ENCODE measurements at places on chromosomes 2 and 18.
A peak's percentile ranks its signal among the peaks of the same experiment; 100 is the strongest.

DNA sequence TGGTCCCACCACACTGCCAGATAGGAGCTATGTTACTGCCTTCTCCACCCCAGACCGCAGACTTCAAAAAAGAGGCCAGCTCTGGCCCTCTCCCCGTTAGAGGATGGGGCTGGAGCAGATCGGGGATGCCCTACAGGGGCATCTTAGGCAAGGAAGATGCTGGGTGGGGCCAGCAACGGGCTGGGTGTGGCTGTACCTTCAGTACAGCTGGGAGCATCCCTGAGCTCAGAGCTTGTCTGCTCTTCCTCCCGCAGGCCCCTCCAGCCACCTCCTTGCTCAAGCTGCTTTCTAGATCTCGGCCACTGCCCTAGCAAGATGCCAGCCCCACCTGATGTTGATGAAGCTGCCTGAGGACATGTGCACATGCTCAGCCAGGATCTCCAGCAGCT lies 9.8 kb downstream of the PTPRN start:
- no peak for DNase-seq

- DNase-seq: peak; percentile 41
Measured at GRCh38 chr18:62523631-62524439, 1.0 kb downstream of the ZCCHC2 start.

GRCh38 chr2:227877421-227878310 lies 6.2 kb downstream of the DAW1 start:
- no peak for DNase-seq

DNA sequence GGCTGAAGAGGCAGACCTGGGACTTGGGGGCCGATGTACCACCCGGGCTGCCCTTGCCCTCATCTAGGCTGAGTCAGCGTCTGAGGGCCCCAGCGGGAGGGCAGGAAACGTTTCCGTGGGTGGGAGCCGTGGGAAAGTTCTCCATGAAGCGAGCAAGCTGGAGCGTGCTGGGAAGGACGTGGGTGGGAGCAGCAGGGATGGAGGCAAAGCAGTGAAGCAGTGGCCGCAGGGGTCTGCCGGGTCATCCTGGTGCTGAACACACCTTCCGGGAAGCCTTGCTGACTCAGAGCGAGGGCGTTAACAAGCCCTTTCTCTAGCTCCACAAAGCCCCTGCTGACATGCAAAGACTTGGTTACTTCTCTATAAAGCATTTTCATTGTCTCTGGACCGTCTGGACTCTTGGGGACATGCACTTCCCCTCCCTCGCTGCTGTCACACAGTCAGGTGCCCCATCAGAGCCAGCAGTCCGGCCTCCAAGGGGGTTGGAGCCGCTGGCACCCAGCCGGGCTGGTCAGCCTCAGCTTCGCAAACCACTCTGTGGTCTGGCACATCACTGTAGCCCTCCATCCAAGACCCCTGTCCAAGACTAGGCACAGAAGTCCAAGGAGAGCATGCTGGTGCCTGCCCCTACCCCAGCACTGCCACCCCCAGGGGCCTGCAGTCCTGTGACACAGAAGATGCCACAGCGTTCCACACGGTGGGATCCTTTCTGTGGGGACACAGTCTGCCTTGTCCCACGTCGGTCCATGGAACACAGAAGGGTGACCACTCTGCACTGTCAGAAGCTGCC lies 115.1 kb upstream of the GPC1 start:
- DNase-seq: no peak

- no peak for DNase-seq
Measured at GRCh38 chr2:11891028-11891427, 144.6 kb downstream of the LPIN1 start.

DNA sequence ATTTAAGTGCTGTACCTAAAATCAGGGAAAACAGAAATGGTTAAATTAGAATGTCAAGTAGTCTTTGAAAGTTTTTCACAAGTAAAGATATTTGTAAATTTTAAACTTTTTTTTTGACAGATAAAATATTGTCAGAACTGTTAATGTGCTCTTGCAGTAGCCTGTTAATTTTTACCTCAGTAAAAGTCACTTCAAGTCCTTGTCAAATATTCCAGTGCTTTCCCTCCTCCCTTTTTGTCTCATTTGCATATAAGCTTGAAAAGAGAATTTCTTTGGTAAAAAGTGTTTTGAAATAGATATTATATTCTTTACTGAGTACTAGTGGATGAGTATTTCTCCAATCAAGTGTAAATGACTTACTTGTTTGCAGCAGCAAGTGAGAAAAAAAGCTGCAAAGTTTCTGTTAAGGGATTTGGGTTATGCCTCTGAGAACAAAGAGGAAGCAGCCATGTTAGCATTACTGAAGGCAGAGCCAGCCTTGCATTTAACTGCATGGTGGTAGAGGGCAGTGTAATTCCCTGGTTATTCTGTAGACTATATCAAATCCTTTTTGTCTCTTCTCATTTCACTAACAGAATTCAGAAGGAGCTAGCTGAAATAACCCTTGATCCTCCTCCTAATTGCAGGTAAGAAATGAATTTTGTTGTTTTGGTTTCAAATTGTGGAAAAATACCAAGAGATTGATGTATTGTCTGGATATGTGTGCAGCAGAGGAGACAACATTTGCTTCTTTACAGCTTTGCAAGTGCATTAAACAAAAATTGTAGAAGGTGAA lies 3.2 kb downstream of the UBE2E3 start:
- no peak for DNase-seq

- DNase-seq: no peak
Measured at GRCh38 chr2:201126308-201127151, 10.6 kb downstream of the CFLAR start.

DNA sequence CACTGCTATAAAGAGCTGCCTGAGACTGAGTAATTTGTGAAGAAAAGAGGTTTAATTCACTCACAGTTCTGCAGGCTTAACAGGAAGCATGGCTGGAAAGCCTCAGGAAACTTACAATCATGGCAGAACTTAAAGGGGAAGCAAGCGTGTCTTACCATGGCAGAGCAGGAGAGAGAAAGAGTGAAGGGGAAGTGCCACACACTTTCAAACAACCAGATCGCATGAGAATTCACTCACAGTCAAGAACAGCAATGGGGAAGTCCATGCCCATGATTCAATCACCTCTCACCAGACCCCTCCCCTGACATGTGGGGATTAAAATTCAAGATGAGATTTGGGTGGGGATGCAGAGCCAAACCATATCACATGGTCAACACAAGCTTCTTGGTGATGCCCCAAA lies 34.7 kb upstream of the CDK5R2 start:
- no peak for DNase-seq

GRCh38 chr2:98483257-98483861 lies 38.7 kb downstream of the INPP4A start:
- no peak for DNase-seq

DNA sequence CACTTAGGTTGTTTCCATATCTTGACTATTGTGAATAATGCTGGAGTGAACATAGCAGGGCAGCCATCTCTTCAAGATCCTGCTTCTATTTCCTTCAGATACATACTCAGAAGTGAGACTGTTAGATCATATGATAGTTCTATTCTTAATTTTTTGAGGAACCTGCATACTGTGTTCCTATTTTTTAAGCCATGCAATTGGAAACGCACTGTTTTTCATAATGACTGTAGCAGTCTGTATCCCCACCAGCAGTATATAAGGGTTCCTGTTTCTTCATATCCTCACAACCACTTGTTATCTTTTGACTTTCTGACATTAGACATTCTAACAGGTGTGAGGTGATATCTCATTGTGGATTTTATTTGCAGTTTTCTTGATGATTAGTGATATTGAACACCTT lies 15.5 kb downstream of the NEURL3 start:
- no peak for DNase-seq

DNA sequence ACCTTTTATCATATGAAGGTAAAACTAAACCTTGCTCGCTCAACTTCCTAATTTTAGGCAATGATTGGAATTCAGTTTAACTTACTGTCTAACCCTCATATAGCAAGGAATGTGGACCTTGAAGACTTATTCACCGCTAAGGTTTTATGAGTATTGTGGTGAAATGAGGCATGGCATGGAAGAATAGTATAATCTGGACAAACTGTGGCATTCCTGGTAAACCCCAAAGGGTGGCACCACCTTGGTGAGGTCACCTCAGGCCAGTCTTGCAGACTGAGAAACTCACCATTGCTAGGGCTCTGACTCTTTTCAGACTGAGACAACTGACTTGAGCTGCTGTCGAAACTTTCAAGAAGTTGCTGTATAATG lies 51.1 kb upstream of the EHBP1 start:
- no peak for DNase-seq

- DNase-seq: no peak
Measured at GRCh38 chr18:54280220-54280569, 10.9 kb downstream of the POLI start.

- DNase-seq: no peak
Measured at GRCh38 chr2:33219850-33220275, 256.6 kb upstream of the RASGRP3 start.

GRCh38 chr2:179233083-179233490 lies 31.5 kb downstream of the SESTD1 start:
- DNase-seq: no peak

- no peak for DNase-seq
Measured at GRCh38 chr2:98504381-98505109, 59.9 kb downstream of the INPP4A start.

DNA sequence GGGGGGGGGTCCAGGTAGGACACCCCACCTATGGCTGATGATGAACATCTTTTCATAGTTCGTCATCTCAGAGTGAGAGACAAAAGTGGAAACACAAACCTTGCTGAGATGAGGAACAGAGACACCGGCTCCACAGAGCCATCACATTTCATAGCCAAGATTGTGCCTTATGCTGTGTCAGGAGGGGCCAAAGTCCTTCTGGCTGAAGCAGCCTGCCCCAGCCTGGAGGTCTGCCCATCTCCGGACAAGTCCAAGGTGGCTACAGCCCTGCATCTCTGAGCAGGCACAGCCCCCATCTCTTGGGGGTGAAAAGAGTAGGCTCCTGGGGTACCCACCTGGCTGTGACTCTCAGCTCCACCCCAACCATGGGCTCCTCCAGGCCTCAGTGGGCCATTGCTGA lies 70.3 kb downstream of the ZBTB7C start:
- DNase-seq: no peak

DNA sequence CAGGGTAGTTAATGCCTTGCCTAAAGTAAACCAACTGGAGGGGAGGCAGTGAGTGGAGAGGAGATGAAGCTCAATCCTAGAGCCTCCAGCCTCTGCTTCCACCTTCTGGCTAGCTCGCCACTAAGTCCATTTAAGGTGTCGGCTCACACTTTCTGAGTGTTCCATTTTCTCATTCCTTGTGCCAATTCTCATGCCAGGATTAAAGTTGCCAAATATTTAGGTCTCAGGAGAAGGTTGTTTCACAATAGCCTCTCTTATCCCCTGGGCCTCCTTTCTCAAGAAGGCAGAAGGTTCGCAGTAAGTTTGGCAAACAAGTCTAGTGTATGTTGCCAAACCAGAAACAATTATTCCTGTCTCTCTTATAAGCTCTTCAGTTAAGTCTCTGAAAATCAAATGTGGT lies 57.2 kb downstream of the TACR1 start:
- no peak for DNase-seq

DNA sequence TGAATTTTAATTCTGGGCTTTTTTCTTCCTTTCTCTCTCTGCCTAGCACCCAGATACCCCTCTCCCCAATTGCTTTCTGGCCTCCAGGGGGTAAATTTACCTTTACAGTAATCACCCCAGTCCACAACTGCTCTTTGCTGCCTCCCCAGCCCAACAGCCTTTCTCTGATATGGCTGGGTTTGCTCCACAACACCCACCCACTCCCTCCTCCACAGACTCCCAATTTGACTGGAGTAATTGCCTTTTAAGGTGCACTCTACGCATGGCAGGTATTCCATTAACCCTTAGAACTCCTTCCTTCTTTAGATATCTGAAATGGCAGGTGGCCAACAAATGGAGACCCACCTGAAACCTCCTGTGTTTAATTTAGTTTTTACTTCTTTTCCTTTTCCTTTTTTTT lies 3.6 kb downstream of the CELF4 start:
- no peak for DNase-seq

- DNase-seq: no peak
Measured at GRCh38 chr2:38600921-38601455, 1.7 kb downstream of the HNRNPLL start.

DNA sequence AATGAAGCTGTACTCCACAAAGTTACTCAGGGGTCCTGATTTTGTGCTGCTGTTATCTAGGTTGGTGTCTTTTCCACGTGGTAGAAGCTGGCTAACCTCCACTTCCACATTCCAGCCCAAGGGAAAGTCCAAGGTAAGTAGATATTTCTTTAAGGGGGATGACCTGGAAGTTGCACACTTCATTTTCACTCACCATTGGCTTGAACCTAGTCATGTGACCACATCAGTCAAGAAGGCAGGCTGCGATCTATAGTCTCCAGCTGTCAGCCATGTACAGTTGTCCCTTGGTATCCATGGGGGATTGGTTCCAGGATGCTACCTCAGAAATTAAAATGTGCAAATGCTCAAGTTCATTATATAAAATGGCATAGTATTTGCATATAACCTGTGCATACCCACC lies 31.9 kb upstream of the TGIF1 start:
- no peak for DNase-seq

GRCh38 chr2:132416723-132417395 lies at the start of gene GPR39:
TSS of gene GPR39 (plus strand) at chr2:132416805.
- no peak for DNase-seq

DNA sequence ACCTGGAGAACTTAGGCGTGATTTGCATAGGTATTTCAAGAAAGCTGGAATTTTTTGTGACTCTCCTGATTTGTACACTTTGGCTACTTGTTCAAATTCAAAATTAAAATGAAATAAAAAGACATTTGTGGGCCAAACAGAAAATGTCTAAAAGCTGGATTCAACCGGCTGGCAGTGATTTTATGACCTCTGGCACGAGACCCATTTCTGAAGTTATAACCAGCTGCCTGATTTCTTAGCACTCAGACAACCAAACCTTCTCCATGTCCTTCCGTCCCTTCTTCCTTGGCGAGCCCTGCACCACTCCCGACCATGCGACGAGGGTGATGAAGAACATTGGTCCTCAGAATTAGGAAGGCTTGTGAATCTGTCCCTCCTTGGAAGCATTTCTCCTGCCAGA lies 19.7 kb downstream of the PKDCC start:
- DNase-seq: no peak

- DNase-seq: no peak
Measured at GRCh38 chr18:59562751-59563150, 134.5 kb downstream of the CCBE1 start.

GRCh38 chr18:7735196-7735595 lies 168.1 kb downstream of the PTPRM start:
- no peak for DNase-seq

GRCh38 chr2:198930170-198930569 lies 527.6 kb downstream of the SATB2 start:
- no peak for DNase-seq

DNA sequence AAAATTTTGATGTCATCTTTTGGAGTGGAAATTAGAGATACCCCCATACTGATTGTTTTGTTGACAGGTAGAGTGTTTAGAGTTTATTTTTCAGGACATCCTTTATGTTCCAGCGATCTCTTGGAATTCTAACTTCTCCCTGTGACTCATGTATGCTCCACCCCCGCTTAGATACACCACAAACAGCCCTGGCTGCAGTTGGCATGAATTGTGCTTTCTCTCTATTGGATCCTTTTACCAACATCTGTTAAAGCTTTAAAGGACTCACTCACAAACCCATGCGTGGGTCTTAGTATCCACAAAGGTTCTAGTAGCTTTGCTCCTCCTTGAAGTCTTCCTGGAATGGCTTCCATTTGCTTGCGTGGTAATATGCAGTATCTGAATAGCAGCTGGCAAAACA lies 409.5 kb upstream of the POU3F3 start:
- DNase-seq: no peak
